ENCODE measurements at places on chromosomes 5 and 9.

DNA sequence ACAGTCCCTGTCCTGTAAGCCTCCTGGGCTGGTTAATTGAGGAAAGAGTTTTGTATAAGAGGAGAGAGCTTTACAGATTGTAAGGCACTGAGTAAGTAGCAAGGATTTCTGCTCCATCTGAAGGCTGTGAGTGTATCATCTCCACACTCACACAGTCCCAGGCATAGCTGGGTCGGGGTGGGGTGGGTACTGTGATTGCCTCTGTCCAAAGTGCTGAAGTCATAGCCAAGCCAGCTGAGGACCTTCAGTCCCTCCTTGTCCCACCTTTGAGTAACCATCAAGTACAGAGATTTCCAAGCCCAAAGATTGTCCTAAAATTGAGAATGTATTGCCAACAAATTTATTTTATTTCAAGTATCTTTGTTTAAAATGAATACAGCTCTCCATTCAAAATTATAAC is 5.5 kb upstream of the DNAJB5 start:
- H3K36me3 ChIP-seq = no peaks in the 10 kb centered on the region
- H3K27me3 ChIP-seq = no peaks in the 10 kb centered on the region
- DNase-seq = no peak
- peaks cover 23% of the 10 kb centered on the region for H3K4me1 ChIP-seq
- no peak overlapping the region for H3K27ac ChIP-seq

DNA sequence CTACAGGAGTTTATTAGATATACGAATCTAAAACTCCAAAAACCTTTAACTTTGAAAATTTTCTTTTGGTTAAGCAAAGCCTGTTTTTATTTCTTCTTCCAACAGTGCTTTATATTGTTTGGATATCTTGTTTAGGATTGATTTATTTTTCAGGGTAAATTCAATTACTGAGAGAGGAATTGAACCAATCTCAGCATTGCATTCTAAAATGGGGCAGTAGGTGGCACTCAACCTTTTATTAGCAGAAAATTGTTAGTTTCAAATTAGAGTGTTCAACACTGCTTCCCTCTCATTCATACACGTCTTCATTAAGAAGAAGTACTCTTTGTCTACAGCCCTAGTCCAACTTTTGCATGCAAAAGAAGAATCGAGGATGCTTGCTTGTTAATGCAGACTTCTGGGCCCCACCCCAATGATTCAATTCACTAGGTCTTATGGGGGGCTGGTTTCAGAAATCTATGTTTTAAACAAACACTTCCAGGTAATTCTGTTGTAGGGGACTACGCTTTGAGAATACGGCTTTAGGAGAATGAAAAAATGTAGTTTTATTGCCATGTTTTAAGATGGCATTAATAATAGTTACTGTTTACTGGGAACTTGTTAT is 26.6 kb downstream of the MRPL22 start:
- peaks cover 6% of the 10 kb centered on the region for H3K36me3 ChIP-seq
- no peak for DNase-seq
- no peak overlapping the region for H3K27ac ChIP-seq
- H3K4me3 ChIP-seq = no peak overlapping the region
- H3K4me1 ChIP-seq = no peaks in the 10 kb centered on the region
- no peaks in the 10 kb centered on the region for H3K27me3 ChIP-seq

DNA sequence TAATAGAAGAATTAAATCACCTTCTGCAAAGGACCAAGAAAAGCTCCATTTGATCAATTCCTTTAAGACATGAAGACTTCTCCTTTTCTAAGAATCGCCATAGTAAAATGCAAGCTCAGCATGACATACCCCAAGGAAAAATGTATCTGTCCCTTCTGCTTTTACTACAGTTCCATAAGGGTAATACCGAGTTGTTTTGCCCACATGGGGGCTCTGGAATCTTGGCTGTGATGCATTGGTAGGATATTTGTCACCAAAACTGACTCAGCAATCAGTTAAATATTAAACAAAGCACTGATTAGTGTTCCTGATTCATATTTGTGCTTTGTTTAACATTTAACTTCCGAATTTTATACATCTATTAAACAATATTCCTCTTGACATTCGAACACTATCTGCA is 24.3 kb upstream of the KCNIP1 start:
- no peaks in the 10 kb centered on the region for H3K36me3 ChIP-seq
- no peak for DNase-seq

DNA sequence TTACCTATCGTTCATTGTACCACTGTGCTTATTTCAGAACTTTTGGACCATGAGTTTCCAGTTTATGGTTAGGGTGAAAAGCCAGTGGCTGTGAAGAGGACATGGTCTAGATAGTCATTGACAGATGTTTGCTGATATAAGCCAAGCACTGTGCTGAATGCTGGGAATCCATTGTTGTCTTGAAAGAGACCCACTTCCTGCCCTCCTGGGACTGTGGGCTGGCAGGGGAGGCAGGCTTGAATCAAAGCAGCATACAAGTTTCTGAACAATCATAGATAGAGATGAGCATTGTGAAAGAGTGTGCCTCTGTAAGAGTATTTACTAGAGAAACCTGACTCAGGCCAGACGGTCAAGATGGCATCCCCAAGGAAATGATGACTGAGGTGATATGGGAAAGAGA is 73.4 kb downstream of the NMUR2 start:
- no peak overlapping the region for H3K27ac ChIP-seq
- H3K4me3 ChIP-seq = no peak overlapping the region
- H3K36me3 ChIP-seq = no peaks in the 10 kb centered on the region
- no peaks in the 10 kb centered on the region for H3K4me1 ChIP-seq
- H3K27me3 ChIP-seq = no peaks in the 10 kb centered on the region

DNA sequence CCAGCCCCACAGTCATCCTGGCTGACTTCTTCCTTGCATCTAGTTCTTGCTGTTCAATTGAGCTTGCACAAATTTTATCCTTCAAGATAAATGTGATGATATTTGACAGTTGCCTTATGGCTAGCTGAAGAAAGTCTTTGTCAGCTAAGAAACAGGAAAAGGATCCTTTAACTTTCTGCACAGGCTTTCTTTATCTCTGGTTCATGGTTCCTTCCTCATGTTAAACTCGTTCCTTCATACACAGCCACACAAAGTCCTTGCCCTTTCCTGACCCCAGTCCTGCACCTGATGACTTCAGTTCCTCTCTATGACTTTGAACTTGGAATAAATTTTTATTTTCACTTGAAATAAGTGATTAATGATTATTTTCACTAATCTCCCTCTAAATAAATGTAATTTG is 132.5 kb upstream of the PRSS3 start:
- no peak overlapping the region for H3K27ac ChIP-seq
- no peaks in the 10 kb centered on the region for H3K27me3 ChIP-seq
- DNase-seq = no peak

- no peak overlapping the region for H3K27ac ChIP-seq
- H3K36me3 ChIP-seq = no peaks in the 10 kb centered on the region
- no peak overlapping the region for H3K4me3 ChIP-seq
- no peaks in the 10 kb centered on the region for H3K27me3 ChIP-seq
- DNase-seq = no peak
Measured at GRCh38 chr5:161094411-161094810, 242.4 kb upstream of the ATP10B start.

- DNase-seq = no peak
- no peak overlapping the region for H3K4me3 ChIP-seq
- H3K27ac ChIP-seq = no peak overlapping the region
- no peaks in the 10 kb centered on the region for H3K27me3 ChIP-seq
Measured at GRCh38 chr5:111853748-111854147, 96.8 kb upstream of the NREP start.

DNA sequence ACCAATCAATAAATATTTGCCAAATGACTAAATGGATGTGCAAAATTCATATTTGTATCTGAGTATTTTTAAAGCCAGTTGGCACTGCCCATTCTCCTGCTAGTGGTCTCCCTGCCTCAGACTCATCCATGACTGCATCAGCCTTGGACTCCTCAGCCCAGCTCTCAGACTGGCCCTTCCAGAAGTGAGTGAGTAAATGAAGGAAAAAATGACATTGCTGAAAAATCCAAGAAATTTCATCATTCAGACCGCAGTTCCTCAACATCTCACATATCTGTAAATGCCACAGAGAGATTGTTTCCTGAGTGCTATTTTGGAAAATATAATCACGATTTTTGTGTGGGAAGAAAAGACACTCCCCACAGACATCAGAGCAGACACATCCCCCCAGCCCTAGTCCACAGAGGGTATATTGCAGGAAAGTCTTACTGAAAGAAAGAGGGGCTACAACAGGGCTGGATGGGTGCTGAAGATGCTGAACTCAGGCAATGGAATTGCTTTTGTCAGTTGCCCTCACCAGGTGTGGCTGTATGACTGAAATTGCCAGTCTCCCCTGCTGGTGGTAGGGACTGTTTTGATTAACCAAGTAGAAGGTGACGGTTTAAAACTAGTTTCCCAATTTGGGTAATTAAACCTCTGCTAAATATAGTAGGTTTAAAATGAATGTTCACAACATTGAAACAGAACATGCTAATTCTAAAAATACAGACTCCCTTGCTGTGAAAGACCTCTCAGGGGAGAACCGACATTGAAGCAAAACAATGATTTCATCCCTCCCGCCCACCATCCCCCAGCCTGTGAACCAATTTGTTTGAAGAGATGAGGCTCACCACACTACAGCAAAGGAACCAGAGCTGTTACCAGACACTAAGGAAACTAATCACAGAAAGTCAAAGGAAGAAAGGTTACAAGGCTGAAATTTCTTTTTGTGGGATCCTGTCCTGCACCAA is 158.8 kb downstream of the DEPDC1B start:
- no peak for DNase-seq
- no peaks in the 10 kb centered on the region for H3K36me3 ChIP-seq
- no peaks in the 10 kb centered on the region for H3K4me1 ChIP-seq
- H3K27me3 ChIP-seq = no peaks in the 10 kb centered on the region
- H3K27ac ChIP-seq = no peak overlapping the region

DNA sequence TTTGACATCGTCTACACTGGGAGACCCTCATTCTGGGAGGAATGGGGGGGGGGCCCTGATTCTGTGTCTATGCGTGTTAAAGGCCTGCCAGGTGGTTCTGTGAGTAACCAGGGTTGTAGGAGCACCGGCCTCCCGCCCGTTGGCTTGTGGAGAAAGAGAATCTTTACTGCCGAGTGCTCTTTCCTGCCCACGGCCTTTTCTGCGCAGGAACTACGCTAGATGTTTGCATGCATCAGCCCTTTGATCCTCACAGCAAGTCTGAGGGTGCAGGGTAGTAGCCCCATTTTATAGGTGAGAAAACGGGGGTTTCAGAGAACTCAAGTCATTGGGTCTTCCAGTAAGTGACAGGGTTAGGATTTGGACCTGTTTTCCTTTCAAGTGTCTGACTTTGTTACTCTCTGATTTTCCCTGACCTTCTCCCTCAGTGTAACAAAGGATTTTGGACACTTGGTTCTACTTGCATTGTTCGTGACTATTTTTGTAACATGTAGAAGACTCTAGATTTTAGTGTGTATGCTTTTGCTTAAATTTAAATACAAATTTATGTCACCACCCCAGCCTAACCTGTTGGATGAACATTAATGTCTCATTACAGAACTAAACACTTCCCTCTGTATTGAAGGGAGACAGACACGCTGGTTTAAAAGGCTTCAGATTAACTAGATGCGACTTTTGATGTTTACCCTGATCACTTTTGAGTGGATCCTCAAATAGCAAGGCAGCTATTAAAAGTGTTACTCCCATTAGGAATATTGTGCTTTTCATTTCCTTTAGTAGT is 22.0 kb downstream of the MAST4 start:
- no peaks in the 10 kb centered on the region for H3K27me3 ChIP-seq
- H3K4me1 ChIP-seq = no peaks in the 10 kb centered on the region

DNA sequence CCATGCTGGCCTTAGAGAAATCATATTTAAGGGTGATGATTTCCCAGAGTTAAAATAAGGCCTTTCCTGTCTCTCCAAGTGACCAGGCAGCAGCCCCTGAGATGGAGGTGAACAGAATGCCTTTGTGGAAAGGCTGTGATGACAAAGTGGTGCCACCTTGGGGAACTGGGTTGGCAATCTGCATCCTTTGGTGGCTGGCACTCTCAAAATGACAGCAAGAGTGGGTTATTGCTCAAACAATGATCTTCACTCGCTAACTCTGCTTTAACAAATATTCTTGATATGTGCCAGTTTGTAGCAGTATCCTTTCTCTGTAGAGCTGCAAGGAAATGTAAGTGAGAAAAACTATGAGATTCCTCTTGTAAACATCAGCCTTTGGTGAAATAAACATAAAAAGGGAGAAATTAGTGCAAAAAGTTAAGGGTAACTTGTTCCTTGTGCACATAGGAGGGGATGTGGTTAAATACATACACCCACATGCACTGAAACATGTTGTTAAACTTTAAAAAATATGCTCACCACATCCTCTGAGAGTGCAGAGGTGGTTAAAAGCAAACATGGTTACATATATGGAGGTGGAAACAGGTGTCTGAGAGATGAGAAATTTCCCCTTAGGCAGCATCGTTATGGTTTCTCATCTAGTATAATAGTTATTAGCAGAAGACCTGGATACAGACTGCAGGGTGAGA is 373.4 kb upstream of the CTNND2 start:
- no peaks in the 10 kb centered on the region for H3K27me3 ChIP-seq
- H3K36me3 ChIP-seq = no peaks in the 10 kb centered on the region
- H3K4me3 ChIP-seq = no peak overlapping the region
- DNase-seq = no peak
- no peak overlapping the region for H3K27ac ChIP-seq
- no peaks in the 10 kb centered on the region for H3K4me1 ChIP-seq

GRCh38 chr9:95302479-95302878 is 15.0 kb downstream of the FANCC start:
- H3K27ac ChIP-seq = no peak overlapping the region
- H3K36me3 ChIP-seq = no peaks in the 10 kb centered on the region
- no peak overlapping the region for H3K4me3 ChIP-seq
- peaks cover 5% of the 10 kb centered on the region for H3K4me1 ChIP-seq
- no peaks in the 10 kb centered on the region for H3K27me3 ChIP-seq

GRCh38 chr9:135214054-135214640 is 126.7 kb downstream of the OLFM1 start:
- H3K4me3 ChIP-seq = no peak overlapping the region
- peaks cover 24% of the 10 kb centered on the region for H3K27me3 ChIP-seq
- no peaks in the 10 kb centered on the region for H3K36me3 ChIP-seq
- no peak overlapping the region for H3K27ac ChIP-seq

DNA sequence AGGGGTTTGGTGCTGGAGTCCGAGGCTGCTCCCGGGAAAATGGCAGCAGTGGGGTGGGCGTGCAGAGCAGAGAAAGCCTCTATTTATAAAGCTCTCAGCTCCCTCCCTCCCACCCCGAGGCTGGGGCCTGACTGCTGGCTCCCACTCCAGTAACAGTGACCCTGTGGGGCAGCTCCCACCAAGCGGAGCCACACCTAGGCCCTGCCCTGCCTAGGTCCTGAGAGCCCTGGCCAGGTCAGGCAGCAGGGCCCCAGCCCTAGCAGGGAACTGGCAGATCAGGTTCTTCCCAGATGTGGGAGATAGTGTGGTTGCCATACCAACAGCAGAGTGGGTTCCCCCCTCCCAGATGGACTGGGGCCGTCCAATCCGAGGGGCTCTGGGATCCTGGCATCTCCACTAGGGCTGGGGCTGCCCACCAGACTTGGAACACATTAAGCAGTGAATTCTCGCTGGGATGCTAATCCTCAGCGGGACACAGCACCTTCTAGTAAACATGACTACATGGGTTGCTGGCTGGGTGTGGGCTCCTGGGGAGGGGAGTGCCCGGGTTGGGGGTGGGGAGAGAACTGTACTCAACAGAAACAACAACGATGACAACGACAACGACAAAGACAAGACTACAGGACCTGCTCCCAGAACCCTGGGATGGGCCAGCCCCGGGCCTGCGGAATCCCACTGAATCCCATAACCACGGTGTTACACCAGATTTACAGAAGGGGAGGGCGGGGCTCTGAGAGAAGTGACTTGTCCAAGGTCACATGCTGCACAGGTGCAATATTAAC is 1.5 kb downstream of the SH3GLB2 start:
- DNase-seq = no peak
- no peaks in the 10 kb centered on the region for H3K36me3 ChIP-seq
- peaks cover 31% of the 10 kb centered on the region for H3K4me1 ChIP-seq
